AG08396 (cell line): ENCODE measurements at places on chromosomes 1 and 21.
A peak's percentile ranks its signal among the peaks of the same experiment; 100 is the strongest.

DNA sequence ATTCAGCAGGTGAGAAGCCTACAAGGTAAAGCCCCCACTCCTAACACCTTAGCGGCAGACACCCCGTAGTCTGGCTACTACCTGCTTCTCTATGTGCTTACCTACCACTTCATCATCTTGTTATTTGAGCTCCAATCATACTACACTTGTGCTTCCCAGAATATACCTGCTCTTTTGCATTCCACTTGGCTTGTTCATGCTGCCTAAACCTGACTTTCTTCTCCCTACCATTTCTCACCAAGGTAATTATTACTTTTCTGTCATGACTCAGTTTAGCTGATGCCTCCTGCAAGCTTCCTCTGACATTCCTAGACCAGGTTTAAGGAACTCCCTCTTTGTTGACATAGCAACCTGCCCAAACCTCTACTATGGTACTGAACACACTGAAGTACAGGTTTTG lies 495.6 kb upstream of the C1orf87 start:
- DNase-seq: no peak

GRCh38 chr1:2988256-2988655 lies 33.0 kb upstream of the ACTRT2 start:
- DNase-seq: no peak

- DNase-seq: no peak
Observed at GRCh38 chr1:30322859-30323257, 400.5 kb downstream of the MATN1 start.

- DNase-seq: peak; percentile 43
Observed at GRCh38 chr1:3133686-3134085, 64.7 kb downstream of the PRDM16 start.

- DNase-seq: no peak
Observed at GRCh38 chr1:87180682-87181081, 148.0 kb upstream of the LMO4 start.
